ENCODE measurements at places on chromosomes 12 and 14. TPM values are rescaled to one million over a fixed set of nuclear protein-coding genes. Genes with fewer than 3 reads are reported as not detected.

- no peak for DNase-seq
Observed at GRCh38 chr12:26152507-26153102, 27.8 kb upstream of the BHLHE41 start.

- DNase-seq, result peak; percentile 78
Observed at GRCh38 chr14:99605299-99605961, 1.4 kb upstream of the CCDC85C start.

GRCh38 chr12:46832130-46832704, 6.4 kb upstream of the SLC38A4 start:
- no peak for DNase-seq

GRCh38 chr12:116247377-116247776, 30.1 kb downstream of the MED13L start:
- DNase-seq, result no peak

GRCh38 chr12:128817111-128818015, 6.4 kb downstream of the SLC15A4 start:
- peak; percentile 13 for DNase-seq

DNA sequence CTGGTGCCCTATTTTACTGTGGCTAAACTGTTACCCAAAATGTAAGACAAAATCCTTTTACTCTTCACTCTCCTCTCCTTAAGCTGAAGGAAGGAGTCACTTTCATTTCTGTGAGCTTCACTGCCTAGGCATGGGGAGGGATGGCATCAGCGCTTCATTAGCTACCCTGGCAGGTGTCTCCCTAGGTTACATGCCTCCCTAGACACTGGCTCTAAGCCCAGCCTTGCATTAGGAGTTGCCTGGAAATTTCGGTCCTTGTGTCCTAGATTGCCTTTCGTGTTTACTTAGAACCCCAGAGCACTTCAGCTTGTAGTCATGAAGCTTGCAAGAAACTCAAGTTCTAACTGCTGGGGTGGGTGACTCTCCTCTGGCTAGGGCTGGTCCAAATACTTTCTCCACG, 520.5 kb upstream of the STXBP6 start:
- no peak for DNase-seq

GRCh38 chr12:77401770-77402081, 336.4 kb upstream of the E2F7 start:
- no peak for DNase-seq

DNA sequence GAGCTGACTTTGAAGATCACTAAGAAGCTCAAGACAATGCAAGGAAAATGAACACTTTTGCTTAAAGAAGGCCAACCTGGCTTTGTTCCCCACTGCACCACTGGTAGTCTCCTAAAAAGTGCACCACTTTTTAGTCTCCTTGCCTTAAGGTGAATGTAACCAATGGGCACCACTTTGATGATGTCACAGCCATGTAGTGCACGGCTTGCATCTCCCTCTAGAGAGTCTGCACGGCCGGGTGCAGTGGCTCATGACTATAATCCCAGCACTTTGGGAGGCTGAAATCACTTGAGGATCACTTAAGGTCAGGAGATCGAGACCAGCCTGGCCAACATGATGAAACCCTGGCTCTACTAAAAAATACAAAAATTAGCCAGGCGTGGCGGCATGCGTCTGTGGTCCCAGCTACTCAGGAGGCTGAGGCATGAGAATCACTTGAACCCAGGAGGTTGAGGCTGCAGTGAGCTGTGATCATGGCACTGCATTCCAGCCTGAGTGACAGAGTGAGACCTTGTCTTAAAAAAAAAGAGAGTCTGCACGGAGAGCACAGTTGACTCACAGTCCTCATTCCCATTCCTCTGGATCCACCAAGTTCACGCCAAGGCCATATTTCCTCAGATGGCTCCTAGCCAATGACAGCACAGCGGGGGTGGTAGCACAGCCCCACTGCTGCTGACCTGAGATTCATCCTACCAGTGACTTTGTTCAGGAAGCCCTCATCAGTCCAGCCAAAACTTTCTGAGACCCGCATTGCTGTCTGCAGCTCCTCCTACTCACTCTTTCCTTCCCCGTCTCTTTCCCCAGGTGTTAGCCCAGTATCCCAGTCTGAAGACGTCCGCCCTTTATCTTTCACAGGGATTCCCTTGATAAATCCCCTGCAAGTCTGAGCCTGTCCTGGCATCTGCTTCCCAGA, 16.5 kb upstream of the IFT81 start:
- DNase-seq, result no peak

- no peak for DNase-seq
Observed at GRCh38 chr12:53561590-53561953, 54.3 kb upstream of the NPFF start.

- DNase-seq, result no peak
Observed at GRCh38 chr14:76181546-76181945, 29.8 kb downstream of the GPATCH2L start.

DNA sequence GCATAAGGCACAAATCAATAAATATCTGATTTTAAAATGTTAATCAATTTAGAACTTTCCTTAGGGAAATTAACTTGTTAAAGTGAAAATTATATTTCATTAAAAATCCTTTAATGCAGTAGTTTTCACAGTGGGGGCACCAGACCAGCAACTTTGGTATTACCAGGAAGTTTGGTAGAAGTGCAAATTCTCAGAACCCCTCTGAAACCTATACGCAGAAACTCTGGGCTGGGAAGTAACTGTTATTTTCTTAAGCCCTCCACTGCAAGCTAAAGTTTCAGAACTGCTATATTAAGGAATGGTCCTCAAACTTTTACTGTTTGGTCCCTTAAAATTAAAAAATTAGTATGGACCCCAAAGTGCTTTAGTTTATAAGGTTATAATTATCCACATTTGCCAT, 35.7 kb downstream of the GNPTAB start:
- no peak for DNase-seq

GRCh38 chr12:49298160-49298559, 3.2 kb downstream of the PRPH start:
- DNase-seq, result no peak

GRCh38 chr12:132941336-132941954, 14.7 kb downstream of the ZNF605 start:
- no peak for DNase-seq

GRCh38 chr14:72893636-72894322, at the start of gene DPF3:
DPF3 (minus strand) TSS chr14:72894101; CDS start chr14:72894088, 13 bp downstream.
- DNase-seq, result peak; percentile 38

DNA sequence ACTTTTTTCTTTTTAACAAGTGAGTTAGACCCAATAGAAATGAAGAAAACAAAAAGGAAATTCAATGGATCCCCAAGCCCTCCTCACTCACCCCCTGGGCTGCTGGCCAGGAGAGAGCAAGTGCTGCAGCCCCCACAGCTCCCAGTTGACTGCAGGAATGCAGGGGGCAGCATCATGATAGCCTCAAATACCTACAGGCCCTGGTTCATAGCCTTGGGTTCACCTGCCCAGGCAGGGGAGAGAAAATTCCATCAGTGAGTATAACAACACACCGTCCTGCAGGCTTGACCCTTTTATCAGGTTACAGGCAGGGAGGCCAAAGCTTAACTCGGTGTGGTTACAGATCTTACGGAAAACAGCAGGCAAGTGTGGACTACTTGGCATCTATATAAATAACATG, 76.3 kb downstream of the PHLDA1 start:
- no peak for DNase-seq

DNA sequence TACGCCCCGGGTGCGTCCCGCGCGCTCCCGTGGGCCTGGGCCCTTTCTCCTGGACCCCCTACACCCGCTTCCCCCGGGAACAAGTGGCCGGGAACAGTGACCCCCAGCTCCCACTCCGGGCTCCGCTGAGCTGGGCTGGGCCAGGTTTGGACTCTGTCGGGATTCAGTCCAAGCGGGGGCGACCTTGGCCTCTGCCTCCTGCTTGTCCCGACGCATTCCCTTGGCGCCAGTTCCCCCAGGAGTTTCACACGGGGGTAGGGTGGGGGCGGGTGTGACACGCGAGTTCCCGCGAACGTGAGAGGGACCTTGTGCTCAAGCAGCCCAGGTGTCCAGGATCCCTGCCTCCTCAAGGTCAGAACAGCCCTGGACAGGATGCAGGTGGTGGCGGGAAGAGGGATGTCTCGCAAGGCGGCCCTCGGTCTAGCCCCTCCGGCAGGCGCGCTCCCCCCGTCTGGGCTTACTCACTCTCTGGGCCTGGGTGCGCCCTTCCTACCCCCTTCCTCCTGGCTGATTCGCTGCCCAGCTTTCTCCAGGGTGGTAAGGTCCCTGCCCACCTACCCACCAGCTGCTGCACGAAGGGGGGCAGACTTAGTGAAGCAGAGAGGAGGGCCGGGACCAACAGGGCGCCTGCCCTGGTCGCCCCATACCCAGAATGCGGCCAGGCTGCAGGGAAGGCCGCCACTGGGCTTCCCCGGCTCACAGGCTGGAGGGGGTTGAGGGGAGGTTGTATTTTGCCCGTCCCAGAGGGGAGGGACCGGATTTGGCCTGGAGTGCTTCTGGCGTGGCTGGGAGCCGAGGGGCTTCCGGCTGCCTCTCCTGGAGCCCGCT, 862 bp downstream of the CRIP2 start:
- no peak for DNase-seq

DNA sequence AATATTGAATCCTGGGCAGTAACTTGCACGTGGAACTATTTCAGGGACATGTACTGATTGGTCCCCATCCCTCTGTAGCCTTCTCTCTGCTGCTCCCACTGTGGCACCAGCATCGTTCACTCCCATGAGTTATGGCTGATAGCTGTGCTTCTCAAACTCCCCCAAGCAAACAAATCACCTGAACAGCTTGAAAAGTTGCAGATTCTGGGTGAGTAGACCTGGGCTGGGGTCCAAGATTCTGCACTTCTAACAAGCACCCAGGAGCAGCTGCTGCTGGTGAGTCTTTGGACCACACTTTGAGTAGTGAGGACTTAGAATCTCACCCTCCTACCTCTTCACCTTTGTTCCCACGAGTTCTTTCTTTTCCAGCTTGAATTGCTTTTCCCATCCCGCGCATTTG, 49.4 kb upstream of the ZFP36L1 start:
- DNase-seq, result no peak

GRCh38 chr12:26058308-26058707, 66.5 kb downstream of the BHLHE41 start:
- DNase-seq, result no peak

GRCh38 chr12:95151406-95151805, 65.9 kb downstream of the FGD6 start:
- DNase-seq, result no peak

- no peak for DNase-seq
Observed at GRCh38 chr12:77745624-77746023, 85.1 kb upstream of the NAV3 start.

DNA sequence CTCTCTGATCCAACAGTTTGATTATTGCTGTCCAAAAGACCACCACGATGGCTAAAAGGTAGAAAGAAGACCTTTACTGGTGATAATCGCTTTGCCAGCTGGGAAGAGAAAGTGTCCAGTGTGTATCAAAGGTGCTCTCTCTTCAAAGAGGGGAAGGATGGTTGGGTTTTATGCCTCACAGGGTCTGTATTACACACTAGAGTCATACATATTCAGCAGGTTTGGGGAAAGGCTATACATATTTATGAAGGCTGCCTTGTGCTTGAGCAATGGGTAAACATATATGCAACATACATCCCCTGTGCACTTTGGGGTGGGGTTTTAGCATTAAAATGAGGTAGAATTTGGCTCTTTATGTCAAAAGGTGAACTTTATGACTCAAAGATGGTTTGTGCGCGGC, 18.2 kb downstream of the GPRC5D start:
- no peak for DNase-seq

DNA sequence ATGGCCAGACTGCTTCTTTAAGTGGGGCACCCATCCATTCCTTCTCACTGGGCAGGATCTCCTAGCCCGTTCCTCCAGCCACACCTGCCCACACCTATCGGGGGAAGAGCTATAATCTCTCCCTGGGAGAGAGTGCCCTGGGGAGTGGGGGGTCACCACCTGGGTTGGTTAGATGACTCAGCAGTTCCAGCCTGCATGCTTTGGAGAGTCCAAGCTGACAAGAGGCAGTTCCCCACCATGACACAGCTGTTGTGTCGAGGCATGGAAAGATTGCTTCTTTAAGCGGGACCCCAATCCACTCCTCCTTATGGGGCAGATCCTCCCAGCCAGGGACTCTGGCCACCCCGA, 52.6 kb upstream of the PPFIA2 start:
- DNase-seq, result no peak

GRCh38 chr12:58393152-58393551, 451.8 kb downstream of the ATP23 start:
- no peak for DNase-seq

DNA sequence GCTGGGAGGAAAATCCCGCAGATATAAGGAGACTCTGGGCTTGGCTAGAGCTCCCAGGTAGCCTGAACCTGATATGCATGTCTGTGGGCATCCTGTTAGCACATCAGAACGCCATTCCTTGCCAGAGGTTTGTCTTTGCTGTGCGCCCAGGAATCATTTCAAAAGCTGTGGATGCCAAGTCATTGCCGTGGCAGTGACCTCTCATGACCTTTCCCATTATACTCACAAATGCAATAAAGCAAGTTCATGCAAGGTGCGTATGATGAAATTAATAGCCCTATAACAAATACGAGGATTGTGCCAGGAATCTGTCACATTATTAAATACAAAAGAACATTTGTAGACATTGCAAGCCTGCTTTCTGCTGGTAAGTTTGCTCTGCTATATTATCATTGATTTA, 229.1 kb upstream of the PELI2 start:
- DNase-seq, result no peak

GRCh38 chr12:58794859-58795258, 125.4 kb downstream of the LRIG3 start:
- DNase-seq, result no peak

- no peak for DNase-seq
Observed at GRCh38 chr12:51415931-51416330, 8.7 kb upstream of the SLC4A8 start.

GRCh38 chr14:47921133-47921532, 245.7 kb upstream of the MDGA2 start:
- DNase-seq, result no peak

DNA sequence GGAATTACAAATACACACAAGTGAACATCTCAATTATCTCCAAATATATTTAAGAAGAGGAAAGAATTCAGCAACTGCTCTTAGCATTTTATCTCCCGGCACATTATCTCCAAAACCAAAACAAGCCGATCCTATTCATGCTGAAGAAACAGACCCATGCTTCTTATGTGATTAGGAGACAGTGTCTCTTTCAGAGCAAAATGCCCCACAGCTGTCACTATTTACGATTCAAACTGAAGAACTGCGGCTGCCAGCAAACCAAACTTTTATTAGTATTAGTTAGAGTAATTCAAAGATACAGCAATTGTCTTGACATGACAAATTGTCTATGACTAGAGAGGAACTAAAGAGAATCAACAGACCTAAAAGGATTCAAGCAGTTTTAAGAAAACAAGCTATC, 79.4 kb downstream of the SETD3 start:
- no peak for DNase-seq

GRCh38 chr14:74940956-74941565, 14.3 kb downstream of the PGF start:
- DNase-seq, result no peak

DNAJC22 gene
- not detected for polyA plus RNA-seq

PUS1 gene
- 25.8 TPM for polyA plus RNA-seq

LMNTD1 gene
- 0.42 TPM for polyA plus RNA-seq

TAS2R7 gene
- not detected for polyA plus RNA-seq

KRT83 gene
- not detected for polyA plus RNA-seq

PIK3C2G gene
- 3.7 TPM for polyA plus RNA-seq

USP15 gene
- polyA plus RNA-seq, result 51.1 TPM

IL31 gene
- not detected for polyA plus RNA-seq

TAS2R42 gene
- not detected for polyA plus RNA-seq

MFAP5 gene
- polyA plus RNA-seq, result 295 TPM

MSI1 gene
- polyA plus RNA-seq, result not detected

PIWIL1 gene
- polyA plus RNA-seq, result 0.13 TPM

PSMC6 gene
- 60.6 TPM for polyA plus RNA-seq

ALKBH2 gene
- 31.0 TPM for polyA plus RNA-seq

GLIPR1L2 gene
- 0.29 TPM for polyA plus RNA-seq

FGF6 gene
- not detected for polyA plus RNA-seq

KRT74 gene
- polyA plus RNA-seq, result 0.10 TPM

TBX5 gene
- polyA plus RNA-seq, result not detected

SERPINA9 gene
- polyA plus RNA-seq, result not detected

HOXC13 gene
- 5.6 TPM for polyA plus RNA-seq
